Fibroblast of upper back skin (primary cell): ENCODE measurements at places on chromosomes 1 and 21.

DNA sequence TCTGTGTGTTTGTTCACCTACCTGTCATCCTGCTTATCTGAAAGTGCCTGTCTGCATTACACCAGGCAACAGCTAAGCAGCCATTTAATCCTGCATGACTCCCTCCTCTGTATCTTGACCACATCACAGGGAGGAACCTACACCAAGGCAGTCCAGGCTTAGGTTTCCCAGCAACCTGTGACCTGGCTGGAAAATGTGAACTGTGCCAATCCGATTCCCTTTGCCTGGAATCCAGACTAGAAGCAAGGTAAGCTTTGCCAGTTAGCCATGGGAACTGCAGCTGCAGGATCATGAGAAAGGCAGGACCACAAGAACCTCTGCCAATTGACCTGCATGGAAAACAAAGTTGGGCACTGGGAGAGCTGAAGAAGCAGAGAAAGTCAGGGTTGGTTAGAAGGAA, 6.3 kb upstream of the ATP1B1 start:
- DNase-seq, result no peak

GRCh38 chr1:94033849-94034248, 87.1 kb downstream of the ABCA4 start:
- no peak for DNase-seq

GRCh38 chr1:58670181-58670580, 29.7 kb downstream of the MYSM1 start:
- DNase-seq, result no peak

- peak; percentile 71 for DNase-seq
Measured at GRCh38 chr1:204971517-204972336, 71.3 kb upstream of the CNTN2 start.

DNA sequence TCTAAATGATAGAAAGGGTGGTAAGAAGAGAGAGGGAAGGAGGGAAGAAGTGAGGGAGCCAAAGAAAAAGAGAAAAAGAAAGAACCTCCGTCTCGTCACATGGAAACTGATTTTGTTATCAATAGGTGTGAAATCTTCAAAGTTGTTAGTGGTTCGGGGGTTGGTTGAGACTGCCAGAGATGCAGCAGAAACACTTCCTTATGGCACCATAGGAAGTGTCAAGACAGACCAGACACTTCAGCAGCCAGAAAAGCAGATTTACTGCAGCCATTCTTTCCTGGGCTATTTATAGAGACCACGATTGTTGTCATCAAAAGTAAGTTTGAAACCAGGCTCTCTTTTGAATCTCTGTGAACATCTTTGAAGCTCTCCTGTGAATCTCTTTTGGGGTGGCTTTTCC, 150.5 kb downstream of the PLPPR5 start:
- no peak for DNase-seq

GRCh38 chr1:226903819-226904716, 33.7 kb downstream of the PSEN2 start:
- peak; percentile 81 for DNase-seq

- DNase-seq, result peak; percentile 20
Measured at GRCh38 chr1:14055442-14056223, 355.6 kb downstream of the PRDM2 start.

DNA sequence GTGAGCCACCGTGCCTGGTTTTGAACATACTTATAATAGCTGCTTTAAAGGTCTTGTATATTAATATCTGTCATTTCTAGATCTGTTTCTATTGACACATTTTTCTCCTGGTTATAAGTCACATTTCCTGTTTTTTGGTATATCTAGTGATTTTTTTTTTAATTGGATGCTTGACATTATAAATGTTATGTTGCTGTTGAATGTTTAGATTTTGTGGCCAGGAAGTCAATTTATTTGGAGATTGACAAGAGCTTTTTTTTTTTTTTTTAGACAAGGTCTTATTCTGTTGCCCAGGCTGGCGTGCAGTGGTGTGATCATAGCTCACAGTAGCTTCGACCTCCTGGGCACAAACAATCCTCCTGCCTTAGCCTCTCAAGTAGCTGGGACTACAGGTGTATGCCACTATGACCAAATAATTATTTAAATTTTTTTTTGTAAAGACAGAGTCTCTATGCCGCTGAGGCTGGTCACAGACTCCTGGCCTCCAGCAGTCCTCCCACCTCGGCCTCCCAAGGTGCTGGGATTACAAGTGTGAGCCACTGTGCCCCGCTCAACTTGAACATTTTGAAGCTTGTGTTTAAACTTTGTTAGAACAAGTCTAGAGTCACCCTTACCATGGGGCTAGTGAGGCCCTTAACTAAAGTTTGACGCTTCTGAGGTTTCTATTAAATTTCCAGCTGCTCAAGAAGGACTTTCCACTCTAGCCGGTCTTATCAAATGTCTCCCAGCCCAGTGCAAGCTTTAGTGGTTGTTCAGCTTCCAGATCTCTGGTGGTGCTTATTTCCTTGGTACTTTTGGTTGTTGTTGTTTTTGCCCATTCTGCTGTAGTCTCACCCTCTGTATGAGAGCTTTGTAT, 8.6 kb upstream of the CHI3L2 start:
- no peak for DNase-seq

- DNase-seq, result no peak
Measured at GRCh38 chr1:158147869-158148268, 32.8 kb upstream of the CD1D start.
